H9 (cell line): ENCODE measurements at places on chromosomes 5 and 9.
A peak's percentile ranks its signal among the peaks of the same experiment; 100 is the strongest.

DNA sequence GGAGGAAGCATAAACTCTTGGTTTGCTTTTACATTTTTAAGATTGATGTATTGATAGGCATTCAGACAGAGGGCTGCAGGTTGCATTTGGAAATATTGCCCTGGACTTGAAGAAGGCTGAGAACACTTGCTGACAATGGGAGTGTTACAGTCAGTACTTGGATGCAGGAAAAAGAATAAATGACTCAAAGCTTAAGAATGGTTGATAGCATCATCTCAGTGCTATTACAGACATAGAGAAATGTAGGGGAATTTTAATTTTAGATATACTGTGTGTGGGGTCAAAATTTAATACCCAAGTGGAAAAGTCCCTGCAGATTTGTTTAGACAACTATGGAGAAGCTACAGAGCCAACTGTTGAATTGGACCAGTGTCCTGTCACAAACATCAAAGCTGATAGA, 101.1 kb downstream of the ISL1 start:
- DNase-seq, result no peak

- no peak for DNase-seq
Measured at GRCh38 chr5:142859037-142859436, 88.9 kb downstream of the ARHGAP26 start.

DNA sequence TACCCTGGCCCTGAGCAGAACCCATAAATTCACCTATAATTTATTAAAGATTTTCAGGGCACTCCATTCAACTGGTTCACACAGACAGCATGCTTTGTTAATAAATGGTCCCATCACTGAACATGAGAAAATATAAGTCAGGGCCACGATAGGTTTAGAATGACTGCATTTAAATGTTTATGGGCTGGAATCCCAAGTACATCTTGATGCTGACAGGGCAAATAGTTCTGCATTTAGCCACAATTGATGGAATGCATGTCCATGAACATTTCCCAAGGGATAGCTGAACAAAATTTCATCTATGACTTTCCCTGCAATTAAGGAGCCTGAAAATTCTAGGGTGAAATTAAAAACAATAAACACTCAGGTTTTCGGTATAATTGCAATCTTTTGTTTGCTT, 124.5 kb downstream of the CAAP1 start:
- no peak for DNase-seq

- DNase-seq, result no peak
Measured at GRCh38 chr5:116145416-116145815, 60.6 kb downstream of the COMMD10 start.

DNA sequence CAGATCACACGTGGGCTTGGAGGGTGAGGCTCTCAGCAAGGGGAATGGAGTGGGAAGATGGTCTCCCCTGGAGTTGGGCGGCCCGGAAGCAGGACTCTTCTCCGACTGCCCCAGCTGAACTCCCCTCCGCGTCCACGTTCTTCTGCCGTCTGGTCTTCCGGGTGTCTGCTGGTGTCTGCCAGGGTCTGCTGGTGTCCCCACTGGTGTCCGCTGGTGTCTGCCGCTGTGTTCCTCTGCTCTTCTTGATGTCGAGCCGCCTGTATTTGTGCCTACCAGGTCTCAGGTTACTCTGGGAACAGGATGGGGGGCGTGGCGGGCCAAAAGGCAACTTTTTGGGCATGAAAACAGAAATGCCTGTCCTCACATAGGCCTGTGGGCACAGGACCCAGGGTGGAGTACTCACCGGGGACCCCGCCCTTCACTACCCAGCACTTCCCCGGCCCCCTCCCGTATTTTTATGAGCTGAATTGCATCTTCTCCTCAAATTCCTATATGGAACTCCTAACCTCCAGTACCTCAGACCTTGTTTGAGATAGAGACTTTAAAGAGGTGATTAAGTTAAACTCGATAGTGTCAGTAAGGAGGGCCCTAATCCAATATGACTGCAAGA, 675.4 kb downstream of the SEMA5A start:
- no peak for DNase-seq

DNA sequence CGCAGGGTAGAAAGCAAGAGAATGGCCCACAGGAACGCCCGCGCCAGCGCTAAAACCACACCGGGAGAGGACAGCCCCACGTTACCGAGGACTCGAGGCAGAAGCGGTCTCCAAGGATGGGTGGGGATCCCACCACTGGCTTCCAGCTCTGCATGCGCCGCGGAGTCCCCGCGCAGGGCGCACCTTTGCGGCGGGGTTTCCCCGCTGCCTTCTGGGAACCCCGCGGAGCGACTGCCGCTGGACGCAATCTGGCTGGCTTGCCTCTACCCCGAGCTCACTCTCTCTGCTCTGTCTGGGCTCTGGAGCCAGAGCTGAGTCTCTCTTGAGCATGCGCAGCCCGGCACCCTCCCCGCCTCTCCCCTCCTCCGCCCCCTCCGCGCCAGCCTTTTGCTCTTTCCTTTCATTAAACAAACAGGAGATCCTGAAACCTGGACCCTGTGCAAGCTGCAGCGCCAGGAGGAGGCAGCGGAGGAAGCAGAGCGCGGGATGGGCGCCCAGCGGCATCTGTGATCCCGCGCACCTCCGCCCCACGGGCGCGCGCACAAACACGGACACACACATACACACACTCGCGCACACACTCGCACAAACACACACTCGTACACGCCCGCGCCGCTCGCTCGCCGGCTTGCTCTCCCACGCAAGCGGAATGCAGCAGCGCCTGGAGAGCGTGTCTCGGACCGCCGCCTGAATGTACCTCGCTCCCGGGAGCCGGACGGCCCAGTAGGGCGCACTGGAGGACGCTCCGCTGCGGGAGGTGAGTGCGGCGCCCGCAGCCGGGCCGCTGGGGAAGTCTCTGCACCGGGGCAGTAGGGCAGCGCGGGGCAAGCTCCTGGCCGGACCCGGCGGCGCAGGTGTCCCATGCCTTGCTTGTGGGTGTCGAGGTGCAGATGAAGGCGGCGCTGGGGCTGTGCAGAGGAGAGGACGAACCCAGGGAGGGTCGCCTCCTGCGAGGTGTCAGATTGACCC, at the start of gene PLPPR1:
TSS of gene PLPPR1 (plus strand) at position 382 of the 969 bp plus-strand sequence.
- peak; percentile 88 for DNase-seq

- DNase-seq, result no peak
Measured at GRCh38 chr9:3846573-3846972, 320.8 kb upstream of the RFX3 start.

- DNase-seq, result no peak
Measured at GRCh38 chr9:109139851-109140250, 20.1 kb upstream of the TMEM245 start.

- DNase-seq, result no peak
Measured at GRCh38 chr5:77066184-77066583, 20.9 kb downstream of the ZBED3 start.

DNA sequence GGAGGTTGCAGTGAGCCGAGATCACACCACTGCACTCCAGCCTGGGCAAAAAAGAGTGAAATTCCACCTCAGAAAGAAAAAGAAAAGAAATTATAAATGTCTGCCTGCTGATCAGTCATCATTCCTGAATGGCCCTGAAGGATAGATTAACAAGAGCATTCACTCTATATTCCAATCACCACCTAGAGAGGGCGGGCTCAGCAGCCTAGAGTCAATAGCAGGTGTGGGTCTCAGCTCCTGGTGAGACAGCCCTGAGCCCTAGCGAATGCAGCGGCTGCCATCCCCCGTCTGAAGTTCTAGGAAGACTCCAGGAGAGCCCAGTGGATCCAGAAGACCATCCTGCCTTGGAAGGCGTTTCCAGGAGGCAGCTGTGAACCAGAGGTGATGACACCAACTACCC, 12.0 kb downstream of the FBP1 start:
- no peak for DNase-seq

- DNase-seq, result no peak
Measured at GRCh38 chr5:55063220-55063863, 39.1 kb upstream of the GZMA start.

DNA sequence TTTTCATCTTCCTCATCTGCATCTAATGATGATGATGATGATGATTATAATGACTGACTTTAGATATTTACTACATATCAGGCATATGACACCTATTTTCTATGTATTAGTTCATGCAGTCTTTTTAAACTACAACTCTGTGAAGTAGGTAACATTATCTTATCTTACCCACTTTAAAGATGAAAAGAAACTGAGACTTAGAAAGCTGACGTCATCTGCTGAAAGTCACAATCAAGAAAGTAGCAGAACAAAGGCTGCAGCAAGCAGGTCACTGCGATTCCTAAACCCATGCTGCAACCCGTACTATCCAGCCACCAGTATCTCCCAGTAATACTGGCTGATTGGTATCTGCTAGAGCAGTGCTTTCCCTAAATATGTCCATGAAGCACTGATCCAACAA, 40.1 kb upstream of the INSYN2B start:
- no peak for DNase-seq

GRCh38 chr9:128341435-128341849, 1.1 kb downstream of the SLC27A4 start:
- peak; percentile 83 for DNase-seq

DNA sequence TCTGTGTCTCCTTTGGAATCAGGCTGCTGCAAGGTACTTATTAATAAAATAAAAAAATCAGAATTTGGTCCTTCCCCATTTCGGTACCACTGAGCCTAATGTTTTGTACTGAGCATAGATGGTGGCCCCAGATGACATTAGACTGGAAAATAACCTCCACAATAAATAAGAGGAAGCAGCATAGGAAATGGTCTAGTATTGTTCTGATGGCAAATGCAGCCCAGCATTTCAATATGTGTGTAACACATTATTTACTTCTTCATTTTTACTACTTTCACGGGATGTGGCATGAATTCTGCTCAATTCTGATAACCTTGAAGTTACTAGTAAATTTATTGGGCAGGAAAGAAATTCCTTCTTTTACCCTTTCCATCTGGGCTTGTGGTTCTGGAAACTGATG, 295.6 kb downstream of the ADGRV1 start:
- DNase-seq, result no peak

GRCh38 chr9:125137200-125137599, 6.1 kb downstream of the SCAI start:
- DNase-seq, result no peak

DNA sequence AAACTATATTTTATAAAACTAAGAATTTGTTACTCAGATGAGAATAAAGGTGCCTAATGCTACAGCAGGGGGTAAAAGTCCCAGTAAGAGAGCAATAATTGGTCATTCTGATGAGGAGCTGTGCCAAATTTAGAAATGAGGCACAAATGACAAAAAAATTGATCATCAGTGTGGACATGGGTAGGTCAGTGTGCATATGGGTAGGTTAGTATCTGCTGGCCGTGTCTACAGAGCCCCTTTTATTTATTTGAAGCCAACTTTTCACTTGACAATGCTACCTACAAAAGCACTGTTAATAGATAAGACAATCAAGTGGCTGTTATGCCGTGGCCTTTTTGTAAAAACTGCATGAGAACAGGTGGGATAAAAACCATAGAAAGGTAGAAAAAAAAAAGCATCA, 454.6 kb downstream of the RAB3C start:
- DNase-seq, result no peak

- DNase-seq, result no peak
Measured at GRCh38 chr5:146828385-146828784, 50.2 kb downstream of the PPP2R2B start.

DNA sequence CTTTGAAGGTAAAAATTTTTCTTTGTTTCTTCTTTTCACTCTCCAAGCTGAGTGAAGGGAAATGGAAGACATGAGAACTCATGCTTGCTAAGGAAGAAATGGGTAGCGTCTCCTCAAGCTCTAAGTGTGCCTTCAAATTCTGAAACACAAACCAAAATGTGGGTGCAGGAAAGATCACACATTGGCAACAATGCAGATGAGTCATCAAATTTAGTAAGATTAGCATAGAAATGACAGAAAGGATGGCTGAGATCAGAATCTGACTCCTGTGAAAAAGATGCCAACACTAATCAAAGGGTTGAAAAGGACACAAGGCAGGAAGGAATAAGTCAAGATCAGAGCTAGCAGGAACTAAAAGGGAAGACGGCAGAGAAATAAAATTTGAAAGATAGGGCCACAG, 61.1 kb upstream of the ZNF462 start:
- no peak for DNase-seq

- no peak for DNase-seq
Measured at GRCh38 chr5:124790895-124791732, 44.7 kb upstream of the ZNF608 start.

- DNase-seq, result no peak
Measured at GRCh38 chr9:109579191-109579948, 81.3 kb upstream of the PTPN3 start.

DNA sequence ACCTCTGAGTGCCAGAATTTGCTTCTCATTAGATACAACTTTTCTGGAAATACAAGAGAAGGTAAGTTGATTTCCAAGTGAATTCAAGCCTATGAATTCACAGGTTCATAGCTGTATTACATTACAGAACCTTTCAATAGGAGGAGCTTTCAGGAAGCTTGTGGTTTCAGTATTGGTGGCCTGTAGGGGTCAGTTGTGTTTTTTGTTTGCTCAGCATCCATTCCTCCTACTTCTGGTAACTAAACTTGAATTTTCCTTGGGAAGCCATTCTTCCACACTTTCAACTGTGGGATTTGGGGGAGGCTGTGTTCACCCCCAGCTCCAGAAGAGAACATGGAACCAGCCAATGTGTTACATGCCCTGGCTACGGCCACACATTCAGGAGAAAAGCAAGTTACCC, 5.6 kb upstream of the CYSTM1 start:
- DNase-seq, result no peak

- DNase-seq, result no peak
Measured at GRCh38 chr5:8239646-8240045, 370.7 kb downstream of the MTRR start.

GRCh38 chr9:95715868-95716435, 159.5 kb upstream of the ERCC6L2 start:
- DNase-seq, result no peak

- DNase-seq, result no peak
Measured at GRCh38 chr5:97266576-97266975, 83.5 kb upstream of the RIOK2 start.

DNA sequence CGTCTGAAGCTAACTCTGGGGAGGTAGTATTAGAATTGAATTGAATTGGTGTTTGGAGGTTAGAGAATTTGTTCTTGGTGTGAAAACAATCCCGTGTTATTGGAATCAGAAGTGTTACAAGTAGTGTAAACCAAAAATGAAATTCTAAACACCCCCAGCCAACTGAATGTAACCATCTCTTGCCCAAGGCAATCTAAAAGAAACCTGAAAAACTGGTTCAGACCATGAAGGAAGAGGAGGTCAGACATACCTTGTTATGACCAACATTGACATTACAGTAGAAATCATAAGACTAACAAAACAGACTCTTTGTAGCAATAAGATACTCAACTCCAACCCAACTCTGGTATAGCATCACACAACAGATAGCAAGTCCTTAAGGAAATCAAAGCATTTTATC, 159.0 kb downstream of the TUSC1 start:
- no peak for DNase-seq

DNA sequence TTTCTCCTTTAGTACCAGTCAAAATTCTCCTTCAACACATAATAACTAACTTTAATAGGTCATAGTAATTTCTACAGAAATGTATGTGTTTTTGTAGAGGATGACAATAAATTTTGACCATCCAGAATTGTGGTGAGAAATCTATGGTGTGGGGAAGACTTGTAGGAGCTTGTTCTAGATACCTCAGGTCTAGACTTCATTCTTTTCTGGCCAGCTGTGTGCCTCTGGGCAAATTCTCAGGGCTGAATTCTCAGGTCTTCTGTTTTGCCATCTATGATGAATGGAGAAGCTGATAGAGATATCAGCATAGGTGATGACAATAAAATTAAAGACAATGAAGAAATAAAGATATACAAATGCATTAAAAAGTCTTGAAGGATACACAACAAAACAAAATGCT, 298.6 kb upstream of the MEF2C start:
- DNase-seq, result no peak

GRCh38 chr5:133977161-133977787, 8.8 kb upstream of the C5orf15 start:
- DNase-seq, result no peak
